LNCaP clone FGC (cell line): ENCODE measurements at places on chromosomes 11 and 22.

- no peak for DNase-seq
These were observed 172.6 kb upstream of the LUZP2 start for GRCh38 chr11:24324211-24324610.

DNA sequence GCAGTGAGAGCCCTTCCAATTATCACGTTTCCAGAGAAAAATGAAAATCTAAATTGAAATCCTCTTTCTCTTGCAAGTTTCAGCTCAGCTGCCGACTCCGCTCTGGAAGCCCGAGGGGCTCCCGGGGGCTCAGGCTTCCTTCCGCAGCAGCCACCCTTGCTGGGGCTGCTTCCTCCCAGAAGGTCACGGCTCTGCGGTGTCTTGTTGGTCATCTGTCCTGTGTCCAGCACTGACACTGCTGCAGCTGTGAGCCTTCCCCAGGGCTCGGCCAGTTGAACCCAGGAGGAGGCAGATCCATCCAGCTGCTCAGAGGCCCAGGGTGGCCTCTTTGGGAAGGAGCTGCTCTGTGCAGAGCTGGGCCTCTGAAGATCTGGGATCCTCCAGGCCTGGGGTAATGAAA lies 1337.2 kb downstream of the TBC1D22A start:
- DNase-seq: no peak

DNA sequence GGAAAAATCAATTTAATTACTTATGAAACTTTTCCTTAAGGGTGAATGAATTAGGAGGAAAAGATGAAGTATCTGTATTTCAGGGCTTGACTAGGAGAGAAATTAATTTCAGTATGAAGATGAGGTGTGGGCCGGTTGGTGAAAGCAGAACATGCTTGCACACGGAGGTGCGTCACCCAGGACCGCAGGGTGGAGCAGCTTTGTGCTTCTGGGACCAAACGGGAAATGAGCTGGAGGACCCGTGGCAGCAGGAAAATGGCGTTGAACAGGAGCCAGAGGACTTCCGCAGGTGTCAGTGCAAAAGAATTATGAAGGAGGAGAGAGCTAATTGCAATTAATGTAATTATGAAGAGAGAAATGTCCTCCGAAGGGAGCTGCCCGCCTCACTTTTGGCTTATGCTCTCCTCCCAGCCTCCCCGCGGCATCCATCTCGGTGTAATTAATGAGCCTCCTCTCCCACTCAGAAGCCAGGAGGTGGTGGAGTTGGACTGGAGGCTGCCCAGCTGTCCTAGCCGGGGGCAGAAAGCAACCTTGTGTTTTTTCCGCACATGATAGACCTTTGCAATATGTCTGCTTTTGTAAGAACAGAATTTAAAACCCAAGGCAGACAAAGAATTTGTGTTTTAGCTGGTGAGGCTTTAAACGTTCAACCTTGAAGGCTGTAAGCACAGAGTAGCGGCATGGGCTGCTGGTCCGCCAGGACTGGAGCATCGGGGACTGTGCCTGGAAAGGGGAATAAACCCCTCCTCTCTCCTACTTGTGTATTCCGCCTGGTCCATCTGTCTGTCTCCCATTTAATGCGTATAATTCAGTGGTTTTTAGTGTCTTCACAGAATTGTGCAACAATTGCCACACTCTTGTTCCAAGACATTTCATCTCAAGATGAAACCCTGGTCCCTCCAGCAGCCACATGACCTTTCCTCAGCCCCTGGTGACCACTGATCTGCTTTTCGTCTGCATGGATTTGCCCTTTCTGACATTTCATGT lies 180.6 kb downstream of the TBC1D22A start:
- DNase-seq: no peak

- DNase-seq: no peak
These were observed 54.1 kb downstream of the PDHX start for GRCh38 chr11:34970480-34970879.

GRCh38 chr11:62399172-62399877 lies 19.5 kb upstream of the SCGB1A1 start:
- DNase-seq: no peak

- DNase-seq: no peak
These were observed 168.9 kb downstream of the MIAT start for GRCh38 chr22:26825960-26826935.
